ENCODE measurements at places on chromosomes 11 and 22.

DNA sequence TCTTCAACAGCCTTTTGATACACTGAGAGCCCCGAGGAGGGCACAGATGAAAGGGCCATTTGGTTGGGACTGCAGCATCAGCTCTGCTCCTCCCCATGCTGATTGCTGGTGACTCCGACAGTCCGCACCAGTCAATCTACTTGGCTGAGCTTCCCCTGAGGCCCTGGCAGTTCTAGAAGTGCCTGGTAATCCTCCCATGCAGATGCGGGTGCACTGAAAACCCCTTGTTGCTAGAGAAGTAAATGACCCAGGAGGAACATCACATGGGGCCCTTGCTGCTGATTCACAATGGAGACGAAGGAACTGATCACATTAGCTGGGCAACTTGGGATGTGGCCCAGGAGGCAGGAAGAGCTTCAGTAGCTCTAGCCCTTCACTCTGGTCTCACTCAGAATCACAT, 35.2 kb upstream of the RIC3 start:
- no peak for DNase-seq

DNA sequence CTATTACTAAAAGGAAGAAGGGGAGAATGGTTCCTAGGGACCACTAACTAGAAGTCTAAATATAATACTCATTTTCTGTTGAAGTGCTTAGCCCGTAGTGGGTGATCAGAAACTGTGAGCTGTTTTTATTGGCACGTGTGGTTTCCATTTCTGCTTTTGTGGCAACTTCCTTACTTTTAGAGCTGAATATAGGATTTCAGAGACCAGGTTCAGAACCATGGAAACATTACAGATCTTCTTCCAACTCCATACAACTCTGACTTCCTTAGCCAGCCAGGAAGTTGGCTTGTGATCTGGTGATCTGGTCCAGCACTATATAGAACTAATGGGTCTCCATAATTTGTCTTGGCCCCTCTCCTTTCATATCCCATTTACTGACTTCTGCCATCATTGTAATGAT, 2.6 kb upstream of the ME3 start:
- DNase-seq = no peak

- no peak for DNase-seq
Observed at GRCh38 chr22:44111562-44112155, 69.1 kb upstream of the PARVG start.

DNA sequence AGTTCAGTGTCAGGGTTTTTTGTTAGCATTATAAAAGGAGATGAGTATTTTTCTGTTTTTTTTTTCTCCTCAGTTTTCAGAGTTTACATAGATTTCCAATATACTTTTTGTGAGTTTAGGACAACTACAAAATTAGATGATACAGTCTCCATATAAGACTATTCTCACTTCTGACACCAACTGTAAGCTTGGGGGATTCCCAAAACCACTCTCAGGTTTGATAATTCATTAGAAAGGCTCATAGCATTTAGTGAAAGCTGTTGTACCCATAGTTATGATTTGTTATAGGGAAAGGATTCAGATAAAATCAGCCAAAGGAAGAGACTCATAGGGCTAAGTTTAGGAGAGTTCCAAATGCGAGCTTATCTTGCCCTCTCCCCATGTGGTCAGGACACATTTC, 24.1 kb downstream of the CUL5 start:
- no peak for DNase-seq

DNA sequence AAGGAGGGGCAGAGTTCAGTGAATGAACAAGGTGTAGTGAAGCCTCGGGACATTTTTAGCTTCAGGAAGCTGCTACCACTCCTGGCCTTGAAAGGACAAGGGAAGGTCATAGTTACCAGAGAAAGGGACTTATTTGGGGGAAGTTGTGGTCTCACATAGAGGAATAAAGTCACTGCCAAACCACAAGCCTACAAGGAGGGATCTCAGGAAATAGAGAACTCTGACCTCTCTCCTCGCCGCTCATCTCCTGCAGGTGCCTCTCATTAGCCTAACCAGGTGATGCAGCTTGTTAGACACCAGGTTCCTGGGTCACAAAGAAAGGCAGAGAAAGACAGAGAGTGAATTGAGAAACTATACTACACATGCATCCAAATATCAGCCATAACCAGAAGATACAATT, 14.3 kb upstream of the TOLLIP start:
- no peak for DNase-seq

- no peak for DNase-seq
Observed at GRCh38 chr11:8289492-8289918, 25.8 kb upstream of the LMO1 start.

GRCh38 chr11:69553416-69554357, 72.2 kb downstream of the LINC01488 start:
- DNase-seq = no peak

GRCh38 chr22:44449061-44449682, 48.9 kb downstream of the RTL6 start:
- DNase-seq = no peak

GRCh38 chr22:17891481-17892167, 117.4 kb upstream of the BID start:
- no peak for DNase-seq

DNA sequence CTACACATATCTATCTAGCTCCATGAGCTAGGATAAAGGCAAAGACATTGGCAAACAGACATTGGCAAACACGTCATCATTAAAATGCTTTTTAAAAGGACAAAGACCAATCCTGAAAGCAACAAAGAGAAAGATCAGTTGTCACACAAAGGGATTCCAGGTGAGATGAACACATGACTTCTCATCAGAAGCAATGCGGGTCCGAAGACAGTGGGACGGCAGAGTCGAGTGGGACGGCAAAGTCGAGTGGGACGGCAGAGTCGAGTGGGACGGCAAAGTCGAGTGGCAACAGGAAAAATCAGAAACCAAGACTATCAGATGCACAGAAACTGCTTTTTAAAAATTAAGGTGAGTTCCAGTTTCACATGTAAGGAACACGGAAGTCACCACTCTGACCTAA, 609.5 kb downstream of the BRD1 start:
- DNase-seq = no peak

DNA sequence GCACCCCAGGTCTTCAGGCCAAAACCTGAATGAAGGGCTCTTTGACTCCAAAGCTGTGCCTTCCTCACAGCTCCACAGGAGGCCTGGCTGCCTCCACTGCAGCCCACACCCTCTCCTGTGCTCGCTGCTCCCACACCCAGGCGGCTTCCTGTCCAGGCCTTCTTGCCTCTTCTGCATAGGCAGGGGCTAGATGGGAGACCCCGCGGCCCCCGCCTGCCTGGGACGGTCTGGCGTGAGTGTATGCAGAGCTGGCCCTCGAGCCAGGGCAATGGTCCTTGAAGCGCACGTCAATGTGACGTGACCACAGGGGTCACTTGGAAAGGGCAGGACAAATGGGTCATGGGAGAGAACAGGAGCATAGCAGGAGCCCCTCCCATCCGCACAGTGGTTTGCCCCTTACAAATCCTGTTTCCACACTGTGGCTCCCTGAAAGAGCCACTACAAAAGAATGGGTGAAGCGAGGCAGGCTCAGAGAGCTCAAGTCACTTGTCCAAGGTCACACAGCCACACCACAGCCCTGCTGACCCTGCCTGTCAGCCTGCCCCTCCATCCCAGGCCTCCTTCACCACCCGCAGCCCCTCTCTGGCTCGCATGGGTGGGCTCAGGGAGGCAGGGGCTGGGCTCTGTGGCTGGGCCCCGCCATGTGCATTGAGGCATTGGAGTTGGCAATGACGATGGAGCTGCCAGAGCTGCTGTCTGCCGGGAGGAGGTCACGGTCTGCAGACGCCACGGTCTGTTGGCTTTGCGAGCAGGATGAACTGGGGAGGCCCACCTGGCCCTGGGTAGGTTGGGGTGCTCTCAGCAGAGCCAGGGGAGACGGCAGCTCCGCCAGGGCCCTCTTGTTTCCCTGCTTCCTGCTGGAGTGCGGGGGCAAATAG, 71.2 kb upstream of the WNT11 start:
- DNase-seq = no peak

All from activated T-cell treated with anti-CD3 and anti-CD28 coated beads for 1 hour (primary cell).